HFF-Myc (cell line): ENCODE measurements at places on chromosomes 6 and 20.
A peak's percentile ranks its signal among the peaks of the same experiment; 100 is the strongest.

GRCh38 chr20:62540504-62540903 lies 64.7 kb upstream of the GATA5 start:
- DNase-seq, result no peak

GRCh38 chr20:22768266-22769178 lies 184.2 kb upstream of the FOXA2 start:
- DNase-seq, result no peak

DNA sequence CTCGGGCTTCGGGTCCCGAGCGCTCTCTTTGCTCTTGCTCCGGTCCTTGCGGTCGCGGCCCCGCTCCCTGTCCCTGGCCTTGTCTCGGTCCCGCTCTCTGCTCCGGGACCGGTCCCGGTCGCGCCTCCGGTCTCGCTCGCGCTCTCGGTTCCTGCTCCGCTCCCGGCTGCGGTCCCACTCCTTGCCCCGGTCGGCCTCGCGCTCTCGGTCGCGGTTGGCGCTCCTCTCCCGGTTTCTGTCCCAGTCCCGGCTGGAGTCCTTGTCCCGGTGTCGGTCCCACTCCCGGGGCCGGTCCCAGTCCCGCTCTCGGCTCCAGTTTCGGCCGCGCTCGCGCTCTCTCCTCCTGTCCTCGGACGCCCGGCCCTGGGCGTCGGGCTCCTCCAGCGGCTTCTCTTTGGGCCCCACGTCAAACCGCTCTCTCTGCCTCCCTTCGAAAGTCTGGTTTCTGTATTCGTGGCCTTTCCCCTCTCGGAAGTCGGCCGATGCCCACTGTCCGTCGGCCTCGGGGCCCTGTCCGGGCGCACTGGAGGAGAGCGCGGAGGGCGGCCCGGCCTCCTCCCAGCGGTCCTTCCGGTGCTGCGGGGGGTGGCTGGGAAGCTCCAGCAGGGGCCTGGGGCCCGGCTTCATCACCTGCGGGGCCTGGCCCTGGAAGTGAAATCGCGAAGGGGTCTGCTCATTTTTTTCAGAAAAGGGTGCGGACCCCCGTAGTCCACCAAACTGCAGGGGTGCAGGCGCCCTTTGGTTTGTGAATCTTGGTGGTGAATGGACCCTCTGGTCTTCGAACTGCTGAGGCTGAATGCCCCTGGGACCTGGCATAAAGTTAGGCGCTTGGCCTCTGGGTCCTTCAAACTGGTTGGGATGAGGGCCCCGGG lies 17.9 kb upstream of the TCFL5 start:
- DNase-seq, result no peak

DNA sequence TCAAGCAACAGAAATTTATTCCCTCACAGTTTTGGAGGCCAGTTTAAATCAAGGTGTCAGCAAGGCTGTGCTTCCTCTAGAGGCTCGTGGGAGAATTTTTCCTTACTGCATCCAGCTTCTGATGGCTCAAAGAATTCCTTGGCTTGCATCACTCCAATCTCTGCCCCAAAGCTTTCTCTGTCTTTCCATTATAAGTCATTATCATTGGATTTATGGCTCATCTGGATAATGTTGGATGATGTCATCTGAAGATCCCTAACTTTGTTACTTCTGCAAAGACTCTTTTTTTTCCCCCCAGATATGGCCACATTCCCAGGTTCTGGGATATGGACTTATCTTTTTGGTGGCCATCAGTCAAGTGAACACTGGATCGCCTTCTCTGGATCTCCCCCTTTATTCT lies 146.3 kb upstream of the B3GAT2 start:
- DNase-seq, result no peak

DNA sequence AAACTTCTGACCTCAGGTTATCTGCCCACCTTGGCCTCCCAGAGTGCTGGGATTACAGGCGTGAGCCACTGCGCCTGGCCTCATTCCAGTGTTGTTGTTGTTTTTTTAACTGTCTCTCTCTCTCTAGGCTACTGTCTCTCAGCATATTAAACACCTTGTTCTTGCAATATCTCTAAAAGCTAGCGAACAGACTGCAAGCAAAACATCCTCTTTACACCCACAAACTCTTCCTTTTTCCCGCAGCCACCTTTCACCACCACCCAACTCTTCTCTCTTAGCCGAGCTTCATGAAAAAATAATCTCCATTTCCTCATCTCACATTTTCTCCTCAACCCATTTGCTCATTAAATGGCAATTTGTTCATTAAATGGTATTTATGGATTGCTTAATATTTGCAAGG lies 45.5 kb downstream of the SGK1 start:
- DNase-seq, result no peak

DNA sequence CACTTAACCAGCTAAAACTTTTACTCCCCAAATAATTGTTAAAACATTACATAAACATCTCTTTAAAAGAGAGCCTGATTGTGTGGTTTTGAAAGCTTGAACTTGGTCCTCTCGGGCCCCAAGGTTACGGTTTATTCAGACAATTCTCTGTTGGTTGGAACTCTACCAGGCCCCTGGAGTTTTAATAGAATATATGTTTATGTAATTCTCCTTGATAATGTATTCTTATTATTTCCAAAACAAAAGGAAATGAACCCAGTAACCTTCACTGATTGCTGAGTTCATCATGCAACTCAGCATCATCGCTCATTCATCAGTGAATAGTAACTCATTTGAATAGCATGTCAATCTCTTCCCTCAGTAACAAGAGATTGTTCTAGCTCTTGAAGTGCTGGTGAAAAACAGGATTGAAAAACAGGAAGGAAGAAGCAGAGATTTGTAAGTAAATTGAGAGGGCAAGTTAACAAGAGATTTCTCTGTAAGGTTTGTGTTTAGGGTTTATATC lies 464.5 kb upstream of the MARCKS start:
- no peak for DNase-seq

DNA sequence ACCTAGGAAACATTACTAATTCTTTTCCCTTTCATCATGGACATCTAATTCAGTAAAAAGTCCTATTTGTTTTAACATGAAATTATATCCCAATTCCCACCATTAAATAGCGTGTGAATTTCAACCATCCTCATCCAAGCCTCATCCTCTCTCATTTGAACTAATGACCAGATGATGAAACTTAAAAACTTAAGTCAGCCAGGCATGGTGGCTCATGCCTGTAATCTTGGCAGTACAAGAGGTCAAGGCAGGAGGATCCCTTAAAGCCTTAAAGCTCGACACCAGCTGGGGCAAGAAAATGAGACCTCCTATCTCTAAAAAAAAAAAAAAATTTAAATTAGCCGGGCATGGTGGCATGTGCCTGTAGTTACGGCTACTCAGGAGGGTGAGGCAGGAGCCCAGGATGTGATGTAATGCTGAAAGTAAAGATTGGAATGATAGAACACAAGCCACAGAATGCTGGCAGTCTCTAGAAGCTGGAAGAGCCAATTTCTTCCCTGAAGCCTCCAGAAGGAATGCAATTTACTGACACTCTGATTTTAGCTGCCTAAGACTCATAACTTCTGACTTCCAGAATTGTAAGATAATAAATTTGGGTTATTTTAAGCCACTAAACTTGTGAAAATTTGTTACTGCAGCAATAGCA lies 27.1 kb upstream of the HAO1 start:
- no peak for DNase-seq

DNA sequence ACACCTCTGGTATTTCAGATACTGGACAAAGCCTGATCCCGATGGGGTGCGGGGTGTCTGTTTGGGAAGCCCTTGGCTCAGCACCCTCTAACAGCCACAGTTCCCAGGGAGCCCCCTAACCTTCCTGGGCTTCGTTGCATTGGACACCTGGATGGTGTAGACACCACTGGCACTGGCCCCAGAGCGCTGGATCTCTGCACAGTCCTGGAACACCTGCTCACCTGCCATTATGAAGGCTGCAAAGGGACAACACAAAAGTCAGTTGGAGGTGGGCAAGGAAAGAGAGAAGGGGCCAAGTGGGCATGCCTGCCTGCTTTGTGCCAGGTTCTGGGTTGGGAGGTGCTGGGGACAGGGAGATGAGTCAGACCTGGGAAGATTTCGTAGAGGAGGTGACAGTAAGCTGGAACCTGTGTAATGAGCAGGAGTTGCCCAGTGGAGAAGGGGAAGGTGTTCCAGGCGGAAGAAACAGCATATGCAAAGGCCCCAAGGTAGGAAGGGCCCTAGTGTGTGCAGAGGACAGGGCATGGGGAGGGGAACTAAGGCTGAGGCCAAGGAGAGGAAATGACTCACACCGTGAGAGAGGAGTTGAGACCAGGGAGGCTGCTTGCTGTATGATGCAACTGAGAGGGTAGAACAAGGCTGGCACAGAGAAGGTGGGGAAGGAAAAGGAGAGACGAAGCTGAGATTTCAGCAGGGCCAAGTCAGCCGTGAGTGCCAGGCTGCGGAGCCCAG lies 34.9 kb downstream of the ANGPT4 start:
- DNase-seq, result no peak

DNA sequence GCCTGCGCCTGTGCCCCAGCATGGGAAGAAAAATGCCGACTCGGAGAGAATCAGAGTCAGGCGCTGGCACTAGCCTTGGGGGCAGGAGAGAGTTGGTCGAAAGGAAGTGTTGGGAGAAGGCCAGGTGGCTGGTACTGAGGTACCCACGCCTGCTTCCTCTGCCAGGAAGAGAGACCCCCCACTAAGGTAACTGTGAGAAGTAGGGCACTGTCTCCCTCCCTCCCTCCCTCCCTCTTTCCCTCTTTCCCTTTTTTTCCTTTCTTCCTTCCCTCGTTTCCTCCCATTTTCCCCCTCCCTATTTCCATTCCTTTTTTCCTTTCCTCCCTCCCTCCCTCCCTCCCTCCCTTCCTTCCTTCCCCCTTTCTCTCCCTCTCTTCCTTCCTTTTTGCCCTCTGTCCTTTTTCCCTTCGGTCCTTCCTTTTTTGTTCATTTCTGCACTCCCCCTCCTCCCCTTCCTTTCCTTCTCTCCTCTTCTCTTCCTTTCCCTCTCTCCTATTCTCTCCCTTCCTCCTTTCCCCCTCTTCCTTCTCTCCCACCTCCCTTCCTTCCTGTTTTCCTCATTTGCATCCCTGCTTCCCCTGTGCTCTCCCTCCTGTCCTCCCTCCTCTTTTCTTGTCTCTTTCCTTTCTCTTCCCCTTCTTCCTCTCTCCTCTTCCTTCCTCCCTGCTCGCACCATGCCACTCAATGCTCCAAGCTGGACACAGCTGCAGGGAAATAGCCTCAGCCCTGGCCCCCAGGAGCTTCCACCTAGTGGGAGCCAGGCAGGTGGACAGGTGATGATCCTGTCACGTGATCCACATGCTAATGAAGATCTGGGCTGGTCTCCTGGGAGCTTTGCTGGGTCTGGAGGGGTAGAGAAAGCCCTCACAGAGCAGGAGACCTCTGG lies 148.0 kb downstream of the DHX35 start:
- no peak for DNase-seq

GRCh38 chr6:134363323-134364039 lies 45.6 kb upstream of the SGK1 start:
- no peak for DNase-seq

GRCh38 chr6:152954443-152954842 lies 28.4 kb downstream of the FBXO5 start:
- DNase-seq, result no peak

DNA sequence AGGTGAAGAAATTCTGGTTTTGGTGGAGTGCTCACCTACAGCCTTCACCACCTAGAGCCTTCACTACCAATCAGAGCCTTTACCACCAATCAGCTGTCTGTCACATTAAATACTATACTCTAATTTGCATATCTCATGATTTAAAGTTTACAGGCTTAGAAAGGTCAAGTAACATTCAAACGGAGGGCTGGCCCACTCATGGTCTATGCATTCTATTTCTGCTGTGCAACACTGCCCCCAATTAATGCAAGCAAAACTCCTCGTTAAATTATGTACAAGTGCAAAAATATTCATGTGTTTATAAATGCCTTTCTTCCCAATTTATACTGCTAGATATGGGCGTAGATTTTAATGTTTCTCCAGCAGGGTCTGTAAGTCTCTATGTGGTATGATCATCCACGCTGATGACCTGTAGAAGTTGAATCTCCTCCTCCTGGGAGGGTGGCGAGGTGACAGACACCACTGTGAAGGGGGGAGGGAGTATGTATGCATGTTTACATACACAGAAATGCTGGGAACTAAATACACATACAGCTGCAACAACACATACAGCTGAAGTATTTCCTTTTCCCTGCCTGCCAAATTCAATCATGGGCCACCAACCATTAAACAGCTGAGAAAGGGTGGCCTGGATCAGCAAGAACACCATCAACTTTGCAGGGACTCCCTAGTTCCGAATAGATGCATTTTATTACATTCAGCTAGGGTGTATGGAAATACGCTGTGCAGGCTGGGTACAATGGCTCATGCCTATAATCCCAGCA lies 13.1 kb downstream of the RRAGD start:
- no peak for DNase-seq

DNA sequence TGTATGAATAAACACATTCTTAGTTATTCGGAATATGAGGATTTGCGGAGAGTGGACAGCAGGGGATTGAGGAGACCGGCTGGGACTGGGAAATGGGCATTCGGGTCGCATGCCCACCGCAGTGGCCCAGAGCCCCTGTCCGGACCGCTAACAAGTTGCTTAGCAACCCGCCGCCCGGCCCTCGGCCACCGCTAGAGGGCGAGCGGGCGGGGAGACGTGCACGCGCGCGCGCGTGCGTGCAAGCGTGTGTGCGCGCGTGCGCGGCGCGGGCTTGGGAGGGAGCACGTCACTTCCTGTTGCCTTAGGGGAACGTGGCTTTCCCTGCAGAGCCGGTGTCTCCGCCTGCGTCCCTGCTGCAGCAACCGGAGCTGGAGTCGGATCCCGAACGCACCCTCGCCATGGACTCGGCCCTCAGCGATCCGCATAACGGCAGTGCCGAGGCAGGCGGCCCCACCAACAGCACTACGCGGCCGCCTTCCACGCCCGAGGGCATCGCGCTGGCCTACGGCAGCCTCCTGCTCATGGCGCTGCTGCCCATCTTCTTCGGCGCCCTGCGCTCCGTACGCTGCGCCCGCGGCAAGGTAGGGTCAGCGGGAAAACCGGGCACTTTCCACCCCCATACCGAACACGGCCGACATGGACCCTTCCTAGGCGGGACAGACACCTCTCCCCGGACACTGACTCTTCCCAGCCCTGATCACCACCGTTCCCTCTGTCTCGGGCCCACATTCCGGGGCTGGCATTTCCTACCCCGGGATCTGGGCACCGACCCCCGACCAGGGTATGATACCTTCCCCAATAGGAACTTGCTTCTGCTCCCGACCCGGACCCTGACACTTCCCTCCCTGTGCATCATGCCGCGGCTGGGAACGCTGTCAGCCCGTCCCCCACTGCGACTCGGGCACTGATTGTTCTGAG lies at the start of gene HM13:
TSS of gene HM13 (plus strand) at position 289 of the 918 bp plus-strand sequence. CDS start at position 399, 110 bp downstream.
- DNase-seq, result peak; percentile 73

- DNase-seq, result peak; percentile 31
Measured at GRCh38 chr6:45132059-45132458, 196.1 kb upstream of the RUNX2 start.

GRCh38 chr20:49631061-49631716 lies 63.3 kb upstream of the PTGIS start:
- no peak for DNase-seq
